Activated naive CD8-positive, alpha-beta T cell treated with anti-CD3 and anti-CD28 coated beads, Interleukin-2, amount 50 U/mL, for 16 hours (primary cell): ENCODE measurements at places on chromosomes 3 and 15.

DNA sequence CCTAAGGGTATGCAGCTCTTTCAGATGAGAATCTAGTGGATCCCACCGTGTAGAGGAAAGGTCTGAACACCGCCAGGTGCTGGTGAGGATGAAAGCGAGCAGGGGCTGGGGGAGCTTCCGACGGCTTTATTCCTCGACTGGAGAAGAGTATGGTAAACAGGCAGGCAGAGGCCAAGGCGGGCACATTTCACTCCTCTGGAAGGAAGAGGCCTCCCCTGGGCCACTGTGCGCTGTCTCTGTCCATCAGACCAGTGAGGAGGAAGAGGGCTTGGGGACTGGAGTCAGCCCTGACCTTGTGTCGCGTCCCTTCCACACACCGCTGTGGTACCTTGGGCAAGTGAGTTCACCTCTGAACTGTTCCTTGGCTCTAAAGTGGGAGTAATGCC, 4.2 kb downstream of the GHRL start:
- no peak for DNase-seq

DNA sequence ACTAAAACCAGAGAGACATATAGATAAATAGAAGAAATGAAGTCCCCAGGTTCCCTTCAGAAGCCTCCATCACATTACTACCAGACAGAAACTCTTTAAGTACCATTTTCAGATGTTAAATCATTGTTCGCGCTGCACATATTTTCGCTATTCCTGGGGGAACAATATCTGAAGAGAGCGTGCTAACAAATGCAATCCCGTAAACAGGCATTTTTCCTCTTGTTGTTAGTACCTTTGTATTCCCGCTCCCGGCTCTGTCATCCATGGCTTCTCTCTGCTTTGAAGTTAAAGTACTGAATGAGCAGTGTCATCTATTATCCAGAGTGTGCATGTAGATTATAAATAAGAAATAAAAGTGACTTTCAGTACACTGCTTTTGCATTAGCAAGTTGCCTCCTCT, 412.3 kb downstream of the FOXP1 start:
- no peak for DNase-seq

GRCh38 chr15:31925541-31925940, 104.8 kb upstream of the CHRNA7 start:
- no peak for DNase-seq

DNA sequence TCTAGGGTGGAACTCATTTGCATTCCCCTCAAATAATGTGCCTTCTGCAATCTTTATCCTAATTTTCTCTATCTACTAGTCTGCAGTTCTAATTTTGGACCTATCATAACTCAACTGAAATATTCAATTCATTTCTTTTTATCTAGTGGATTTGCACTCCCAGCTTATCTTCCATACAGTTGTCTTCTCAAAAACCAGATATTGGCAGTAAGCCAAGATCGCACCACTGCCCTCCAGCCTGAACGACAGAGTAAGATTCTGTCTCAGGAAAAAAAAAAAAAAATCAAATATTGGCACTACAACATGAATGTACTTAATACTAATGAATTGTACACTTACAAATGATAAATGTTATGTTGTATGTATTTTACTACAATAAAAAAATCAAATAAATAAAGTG, 18.0 kb upstream of the CHMP2B start:
- DNase-seq = no peak

DNA sequence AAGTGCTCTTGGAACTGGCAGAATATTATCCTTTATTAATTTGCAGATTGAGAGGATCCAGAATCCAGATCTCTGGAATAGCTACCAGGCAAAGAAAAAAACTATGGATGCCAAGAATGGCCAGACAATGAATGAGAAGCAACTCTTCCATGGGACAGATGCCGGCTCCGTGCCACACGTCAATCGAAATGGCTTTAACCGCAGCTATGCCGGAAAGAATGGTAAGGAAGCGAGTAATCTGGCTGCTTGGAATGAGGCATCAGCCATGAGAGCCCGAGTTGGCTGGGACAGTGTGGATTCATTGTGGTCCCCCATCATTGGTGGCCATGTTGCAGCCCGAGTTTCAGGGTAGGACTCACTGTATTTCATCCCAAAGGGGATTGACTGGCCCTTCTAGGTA, 47.1 kb downstream of the PARP14 start:
- no peak for DNase-seq

DNA sequence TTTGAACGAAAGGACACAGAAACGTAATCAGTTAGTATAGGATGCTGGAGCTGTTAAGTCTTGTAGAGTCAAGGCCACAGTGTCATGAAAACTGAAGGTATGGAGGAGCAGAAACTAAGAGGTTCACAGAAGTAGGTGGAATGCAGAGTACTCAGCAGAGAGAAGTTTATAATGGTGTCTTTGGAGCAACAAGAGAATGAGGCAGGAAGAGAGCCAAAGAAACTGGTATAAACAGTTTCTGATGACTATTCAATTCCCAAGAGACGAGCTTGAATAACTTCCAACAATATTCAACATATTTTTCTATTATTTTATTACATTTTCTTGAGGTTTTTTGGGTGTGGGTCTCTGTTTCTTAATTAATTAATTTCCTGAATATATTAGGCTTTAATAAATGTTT, 29.6 kb downstream of the GALK2 start:
- DNase-seq = no peak
